Anterior cingulate cortex (tissue), 58 donors: ENCODE measurements at places on chromosomes 2 and 18.

DNA sequence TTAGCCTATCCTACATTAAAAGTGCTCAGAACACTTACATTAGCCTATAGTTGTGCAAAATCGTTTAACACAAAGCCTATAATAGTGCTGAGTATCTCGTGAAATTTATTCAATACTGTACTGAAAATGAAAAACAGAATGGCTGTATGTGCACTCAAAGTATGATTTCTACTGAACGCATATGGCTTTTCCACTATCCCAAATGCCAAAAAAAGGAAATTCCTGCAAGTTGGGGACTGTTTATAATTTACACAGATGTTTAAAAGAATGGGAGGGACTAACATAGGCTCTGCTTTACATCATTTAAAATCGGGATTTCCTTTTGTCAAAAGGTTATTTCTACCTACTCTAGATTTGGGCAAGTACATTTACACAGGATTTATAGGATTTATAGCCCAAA, 101.4 kb upstream of the PELI1 start:
- no peak for DNase-seq

DNA sequence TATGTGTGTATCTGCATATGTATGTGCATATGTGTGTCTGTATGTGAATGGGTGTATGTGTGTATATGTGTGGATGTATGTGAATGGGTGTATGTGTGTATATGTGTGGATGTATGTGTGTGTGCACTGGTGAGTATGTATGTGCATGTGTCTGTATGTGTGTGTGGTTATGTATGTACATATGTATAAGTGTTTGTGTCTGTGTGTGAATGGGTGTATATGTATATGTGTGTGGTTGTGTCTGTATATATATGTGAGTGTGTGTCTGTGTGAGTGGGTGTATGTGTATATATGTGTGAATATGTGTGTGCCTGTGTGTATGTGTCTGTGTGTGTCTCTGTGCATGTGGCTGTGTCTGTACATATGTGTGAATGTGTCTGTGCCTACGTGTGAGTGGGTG, 748.4 kb upstream of the HS6ST1 start:
- DNase-seq: no peak

DNA sequence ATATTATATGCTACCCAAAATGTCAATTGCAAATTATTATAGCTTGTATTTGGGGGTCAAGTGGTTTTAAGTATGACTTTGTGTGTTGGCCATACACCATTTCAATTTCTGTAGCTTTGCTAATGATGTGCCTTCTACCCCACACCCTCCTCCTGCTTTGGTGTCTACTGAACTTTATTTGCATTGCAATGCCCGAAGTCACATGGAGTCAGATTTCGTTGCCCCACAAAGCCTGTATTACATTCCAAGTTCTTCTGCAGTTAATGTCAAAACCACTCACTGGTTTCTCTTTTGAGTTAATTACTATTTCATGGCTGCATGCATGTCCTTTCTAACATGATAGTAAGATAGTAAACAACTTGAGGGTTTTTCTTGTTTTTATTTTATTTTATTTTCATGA, 528.9 kb downstream of the RIT2 start:
- no peak for DNase-seq

DNA sequence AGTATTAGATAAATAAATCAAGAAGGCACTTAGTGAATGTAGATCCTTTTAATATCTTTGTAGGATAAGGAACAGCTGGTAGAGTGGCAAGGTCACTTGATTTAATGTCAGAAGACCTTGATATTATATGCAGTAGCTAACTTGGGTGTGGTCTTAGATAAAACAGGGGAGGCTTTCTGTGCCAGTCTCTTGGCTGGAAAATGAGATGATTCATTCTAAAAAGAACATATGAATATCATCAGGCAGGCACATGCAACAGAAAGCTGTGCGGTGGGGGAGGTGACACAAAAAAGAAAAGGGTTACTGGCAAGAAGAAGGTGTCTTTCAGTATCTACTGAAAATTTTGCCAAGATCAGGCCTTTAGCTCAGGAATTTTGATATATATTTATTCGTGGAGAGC, 931.7 kb upstream of the CELF4 start:
- no peak for DNase-seq

GRCh38 chr2:11949732-11950523, 203.5 kb downstream of the LPIN1 start:
- DNase-seq: no peak

- DNase-seq: no peak
Observed at GRCh38 chr18:7844418-7844817, 277.3 kb downstream of the PTPRM start.

GRCh38 chr2:3470856-3471737, 48.2 kb downstream of the ADI1 start:
- DNase-seq: no peak

GRCh38 chr2:235083822-235084221, 132.0 kb downstream of the SH3BP4 start:
- DNase-seq: no peak

GRCh38 chr2:134999521-134999920, 47.7 kb downstream of the MAP3K19 start:
- no peak for DNase-seq

DNA sequence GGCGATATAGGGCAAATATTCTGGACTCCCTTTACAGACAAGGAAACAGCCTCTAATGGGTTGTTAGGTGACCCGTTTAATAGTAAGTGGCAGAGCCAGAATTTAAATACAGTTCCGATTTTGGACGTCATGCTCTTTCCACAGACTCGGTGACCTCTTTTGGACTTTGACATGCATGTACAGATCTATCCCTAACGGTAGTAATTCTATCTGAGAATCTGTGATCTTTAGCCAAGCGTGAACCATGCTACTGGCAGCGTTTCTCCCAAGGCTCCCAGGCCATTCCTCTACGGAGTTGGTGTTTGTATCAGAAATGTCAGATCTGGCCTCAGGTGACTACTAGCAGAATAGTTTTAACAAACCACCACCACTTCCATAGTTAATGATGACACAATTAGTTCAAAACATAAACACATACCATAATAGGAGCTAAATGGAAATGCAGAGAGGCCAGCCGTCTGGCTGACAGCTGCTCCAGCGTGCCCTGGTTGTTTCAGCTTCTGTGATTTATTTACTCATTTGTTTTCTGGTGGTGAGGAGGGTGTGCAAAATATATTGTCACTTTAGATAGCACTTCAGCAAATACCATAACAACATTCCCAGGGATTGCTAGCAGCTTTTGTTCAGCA, 304.6 kb upstream of the LYPD1 start:
- DNase-seq: no peak

GRCh38 chr2:98484121-98484557, 39.5 kb downstream of the INPP4A start:
- DNase-seq: no peak

- no peak for DNase-seq
Observed at GRCh38 chr2:196915507-196916189, 10.9 kb downstream of the PGAP1 start.

- no peak for DNase-seq
Observed at GRCh38 chr2:239192975-239193374, 207.8 kb downstream of the HDAC4 start.

GRCh38 chr18:55509631-55510324, 78.2 kb downstream of the TCF4 start:
- DNase-seq: no peak

DNA sequence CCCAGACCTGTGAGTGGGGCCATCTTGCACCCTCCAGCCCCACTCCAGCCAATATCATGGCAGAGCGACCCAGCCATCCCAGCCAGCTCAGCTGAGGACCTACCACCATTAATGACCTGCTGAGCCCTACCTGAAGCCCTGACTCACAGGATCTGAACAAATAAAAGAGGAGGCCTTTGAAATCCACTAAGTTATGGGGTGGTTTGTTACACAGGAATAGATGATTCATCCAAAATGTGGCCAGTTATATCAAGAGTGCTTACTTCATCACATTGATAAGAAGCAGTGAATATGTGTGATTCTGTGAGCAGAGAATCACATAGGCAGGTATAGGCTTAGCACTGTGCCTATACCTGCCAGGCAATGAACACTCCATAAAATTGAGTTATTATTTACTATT, 34.7 kb upstream of the FAM124B start:
- no peak for DNase-seq

- DNase-seq: no peak
Observed at GRCh38 chr2:175353275-175353674, 171.8 kb upstream of the ATP5MC3 start.

DNA sequence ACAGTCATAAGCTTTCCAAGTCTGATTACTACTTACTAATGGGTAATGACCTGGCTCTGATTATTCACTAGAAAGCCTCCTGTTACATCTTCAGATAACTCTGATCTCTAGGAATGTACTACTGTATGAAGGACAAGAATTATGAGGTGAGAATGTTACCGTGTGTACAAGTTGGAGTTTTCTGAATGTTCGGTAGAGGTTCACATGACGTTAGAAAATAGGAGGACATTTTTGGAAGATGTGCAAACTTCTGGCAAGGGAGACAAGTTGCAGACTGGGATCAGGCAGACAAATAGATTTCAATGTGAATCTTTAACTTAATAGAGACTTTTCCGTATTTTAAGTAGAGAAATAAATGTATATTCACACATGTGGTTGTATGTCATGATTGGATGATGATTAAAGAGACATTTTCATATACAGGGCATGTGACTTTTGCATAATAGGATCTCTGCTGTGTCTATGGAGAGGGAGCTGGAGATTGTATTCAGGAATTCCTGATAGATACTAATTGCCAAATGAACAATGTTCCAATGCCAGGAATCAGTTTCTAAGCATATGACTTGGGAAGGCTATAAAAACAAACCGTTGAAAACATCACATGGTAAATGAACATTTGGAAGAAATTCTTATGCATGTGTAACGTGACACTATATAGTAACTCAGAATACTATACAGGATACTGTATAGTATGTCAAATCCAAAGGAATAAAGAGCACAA, 1695.8 kb upstream of the PIK3C3 start:
- no peak for DNase-seq

- DNase-seq: peak; percentile 75
Observed at GRCh38 chr2:241161646-241162281, 11.5 kb downstream of the PPP1R7 start.
